Ascending aorta (tissue), 2 donors: ENCODE measurements at places on chromosomes 1 and 21.

DNA sequence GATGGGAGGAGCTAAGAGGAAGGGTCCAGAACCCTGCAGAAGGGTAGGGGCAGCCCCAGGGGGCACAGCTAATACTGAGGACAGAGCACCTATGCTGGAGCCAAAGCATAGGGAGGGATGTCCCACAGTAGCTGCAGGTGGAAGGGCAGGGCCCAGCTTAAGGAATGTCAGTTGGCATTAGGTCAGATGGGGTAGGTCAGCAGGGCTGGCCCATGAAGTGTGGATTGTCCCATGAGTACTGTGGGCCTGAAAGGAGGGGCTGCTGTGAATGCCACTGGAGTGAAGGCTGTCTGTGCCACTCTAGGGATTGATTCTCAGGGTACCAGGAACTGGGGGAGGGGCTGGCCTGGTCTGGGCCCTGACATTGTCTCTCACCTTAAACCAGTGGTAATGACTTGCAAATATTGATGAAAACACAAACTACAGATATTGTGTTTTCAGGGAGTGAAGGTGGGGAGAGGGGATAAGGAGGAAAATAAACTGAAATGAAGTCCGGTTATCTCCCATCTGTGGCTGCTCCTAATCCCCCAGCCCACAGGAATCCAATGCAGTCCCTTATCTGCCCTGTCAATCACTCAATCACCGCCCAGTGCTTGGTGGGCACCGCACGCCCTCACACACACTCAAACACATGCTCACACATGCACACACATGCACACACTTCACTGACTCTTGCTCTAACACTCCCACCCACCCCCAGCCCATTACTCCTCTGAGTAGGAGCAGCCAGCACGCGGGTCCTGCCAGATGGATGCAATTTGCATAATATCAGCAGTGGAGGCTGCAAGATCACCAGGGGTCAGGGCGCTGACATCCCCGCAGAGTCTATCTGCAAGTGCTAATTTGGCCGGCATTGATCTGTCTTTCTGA lies 27.8 kb downstream of the DMAP1 start:
- DNase-seq, result no peak

DNA sequence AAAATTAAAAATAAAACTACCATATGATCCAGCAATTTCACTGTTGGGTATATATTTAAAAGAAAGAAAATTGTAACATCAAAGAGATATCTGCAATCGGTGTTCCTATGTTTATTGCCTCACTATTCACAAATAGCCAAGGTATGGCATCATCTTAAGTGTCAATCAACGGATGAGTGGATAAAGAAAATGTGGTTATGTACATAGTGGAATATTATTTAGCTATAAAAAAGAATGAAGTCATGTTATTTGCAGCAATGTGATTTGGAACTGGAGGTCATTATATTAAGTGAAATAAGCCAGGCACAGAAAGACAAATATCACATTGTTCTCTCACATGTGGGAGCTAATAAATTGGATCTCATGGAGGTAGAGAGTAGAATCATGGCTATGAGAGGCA lies 76.3 kb downstream of the RD3 start:
- DNase-seq, result no peak

- no peak for DNase-seq
Observed at GRCh38 chr1:119286587-119287181, 81.9 kb upstream of the HAO2 start.

GRCh38 chr1:156096640-156097391 lies 14.6 kb upstream of the MEX3A start:
- peak; percentile 96 for DNase-seq

- no peak for DNase-seq
Observed at GRCh38 chr1:39613250-39613649, 26.2 kb downstream of the HEYL start.

DNA sequence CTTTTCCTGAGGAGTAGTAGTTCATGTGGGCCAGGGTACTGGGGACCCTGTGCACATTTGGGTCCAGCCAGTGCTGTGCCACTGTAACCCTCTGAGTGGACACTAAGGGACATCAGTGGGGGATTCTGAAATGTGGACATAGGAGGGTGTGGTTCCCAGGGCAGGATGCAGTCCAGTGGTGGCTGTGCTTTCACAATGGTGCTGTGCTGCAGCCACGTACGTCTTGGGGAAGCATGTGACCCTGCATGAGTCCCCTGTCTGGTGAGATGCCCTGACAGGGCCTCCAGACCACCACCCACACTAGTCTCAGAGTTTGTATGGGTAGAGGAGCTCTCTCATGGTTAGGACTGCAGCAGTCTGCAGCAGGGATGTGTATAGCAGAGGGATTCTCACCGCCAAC lies 37.8 kb upstream of the WNT2B start:
- DNase-seq, result no peak

- no peak for DNase-seq
Observed at GRCh38 chr1:66480162-66480561, 53.8 kb upstream of the SGIP1 start.

- no peak for DNase-seq
Observed at GRCh38 chr1:54580856-54581550, 33.0 kb downstream of the ACOT11 start.

DNA sequence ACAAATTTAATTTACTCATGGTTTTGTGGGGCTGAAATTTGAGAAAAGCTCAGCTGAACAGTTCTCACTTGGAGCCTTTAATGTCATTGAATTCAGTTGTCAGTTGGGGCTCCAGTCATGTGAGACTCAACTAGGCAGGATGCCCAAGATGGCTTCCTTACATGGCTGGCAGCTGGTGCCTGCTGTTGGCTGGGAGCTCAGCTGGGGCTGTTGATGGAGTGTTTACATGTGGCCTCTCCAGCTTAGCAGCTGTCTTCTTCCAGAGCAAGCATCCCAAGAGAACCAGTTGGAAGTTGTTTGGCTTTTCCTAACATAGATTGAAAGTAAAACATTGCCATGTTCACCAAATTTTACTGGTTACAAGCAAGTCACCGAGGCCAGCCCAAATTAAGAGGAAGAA lies 81.8 kb upstream of the KCNA3 start:
- no peak for DNase-seq

DNA sequence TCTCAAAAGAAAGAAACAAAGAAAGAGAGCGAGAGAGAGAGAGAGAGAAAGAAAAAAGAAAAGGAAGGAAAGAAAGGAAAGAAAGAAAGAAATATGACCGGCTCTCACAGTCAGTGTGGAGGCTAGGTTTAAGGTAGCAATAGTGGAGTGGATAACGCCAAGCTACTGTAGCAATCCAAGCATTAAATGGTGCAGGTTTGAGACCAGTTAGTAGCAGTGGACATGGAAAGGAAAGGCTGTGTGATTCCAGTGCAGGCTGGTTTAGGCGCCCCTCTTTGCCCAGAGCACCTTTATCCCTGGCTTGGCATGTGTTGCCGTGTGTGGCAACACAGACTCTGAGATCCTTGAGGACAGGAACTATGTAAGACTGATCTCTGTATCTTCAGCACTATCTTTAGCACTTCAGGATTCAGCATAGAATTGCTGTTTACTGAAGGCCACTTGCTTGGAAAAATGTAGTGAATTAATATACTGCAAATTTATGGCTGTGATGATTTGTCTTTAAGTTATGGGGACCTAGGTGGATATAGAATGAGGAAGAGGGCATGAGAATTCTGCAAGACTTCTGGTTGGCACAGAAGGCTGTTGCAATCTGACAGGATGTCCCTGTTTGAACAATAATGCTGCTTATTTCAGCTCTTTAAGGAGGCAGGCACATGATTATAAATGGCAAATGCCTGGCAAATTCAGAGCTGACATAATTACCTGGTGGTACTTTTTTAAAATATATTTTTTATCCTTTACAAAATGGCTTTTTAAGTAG lies 10.8 kb upstream of the OSBPL9 start:
- no peak for DNase-seq

DNA sequence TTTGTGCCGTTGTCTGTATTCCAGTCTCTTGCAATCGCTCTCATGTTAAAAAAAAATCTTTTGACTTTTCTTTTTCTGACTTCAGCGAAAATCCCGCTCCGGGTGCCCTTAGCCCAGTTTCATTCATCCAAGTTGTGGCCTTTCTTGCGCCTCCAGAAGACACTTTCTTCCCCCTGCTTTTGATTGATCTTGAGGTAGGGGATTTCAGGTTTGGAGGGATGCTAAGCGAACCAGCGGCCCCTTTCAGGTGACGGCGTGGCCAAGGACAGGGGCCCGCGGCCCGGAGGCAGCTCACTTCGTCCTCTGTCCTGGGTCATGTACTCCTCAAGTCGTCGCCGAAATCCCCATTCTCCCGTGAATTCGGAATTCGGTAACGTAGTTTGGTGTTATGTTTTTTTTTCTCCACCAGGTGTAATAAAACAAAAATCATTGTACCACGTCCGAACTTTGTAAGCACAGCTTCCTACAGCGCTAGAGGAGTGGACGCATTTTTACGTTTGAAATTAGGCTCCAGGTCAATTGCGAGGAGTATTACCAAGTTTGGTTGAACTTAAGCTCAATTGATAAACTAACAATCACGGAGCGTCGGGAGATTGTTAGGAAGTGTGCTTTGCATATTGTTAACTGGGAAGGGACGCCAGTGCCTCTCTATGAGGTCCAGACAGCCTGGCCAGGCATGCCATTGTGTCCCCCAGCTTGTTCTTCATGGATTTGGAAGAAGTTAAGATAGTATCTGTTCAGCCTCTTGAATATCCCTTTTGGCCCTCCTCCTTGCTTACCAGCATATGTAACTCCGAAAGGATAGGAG lies 1.1 kb downstream of the MRPS6 start:
- no peak for DNase-seq

GRCh38 chr1:110068646-110069403 lies 1.6 kb downstream of the ALX3 start:
- DNase-seq, result no peak

- no peak for DNase-seq
Observed at GRCh38 chr1:110638058-110638457, 31.9 kb upstream of the KCNA2 start.

- no peak for DNase-seq
Observed at GRCh38 chr1:181423301-181423918, 59.9 kb upstream of the CACNA1E start.

DNA sequence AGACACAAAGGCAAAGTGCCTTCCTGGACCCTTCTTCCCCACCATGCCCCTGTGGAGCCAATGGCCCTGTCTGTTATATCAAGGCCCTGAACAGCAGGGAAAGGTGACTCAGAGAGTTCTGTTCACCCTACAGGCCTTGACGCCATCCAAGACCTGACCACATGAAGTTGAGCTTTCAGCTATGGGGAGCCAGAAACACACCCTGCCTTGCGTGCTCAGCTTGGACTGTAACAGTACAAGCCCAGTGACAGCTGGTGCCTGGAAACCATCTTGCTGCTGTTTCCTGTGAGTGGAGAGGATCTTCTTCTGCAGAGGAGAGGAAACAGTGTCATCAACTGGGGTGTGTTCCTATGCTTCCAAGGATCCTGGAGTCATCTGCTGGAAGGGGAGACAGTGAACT lies 165.0 kb upstream of the IRF2BP2 start:
- no peak for DNase-seq

DNA sequence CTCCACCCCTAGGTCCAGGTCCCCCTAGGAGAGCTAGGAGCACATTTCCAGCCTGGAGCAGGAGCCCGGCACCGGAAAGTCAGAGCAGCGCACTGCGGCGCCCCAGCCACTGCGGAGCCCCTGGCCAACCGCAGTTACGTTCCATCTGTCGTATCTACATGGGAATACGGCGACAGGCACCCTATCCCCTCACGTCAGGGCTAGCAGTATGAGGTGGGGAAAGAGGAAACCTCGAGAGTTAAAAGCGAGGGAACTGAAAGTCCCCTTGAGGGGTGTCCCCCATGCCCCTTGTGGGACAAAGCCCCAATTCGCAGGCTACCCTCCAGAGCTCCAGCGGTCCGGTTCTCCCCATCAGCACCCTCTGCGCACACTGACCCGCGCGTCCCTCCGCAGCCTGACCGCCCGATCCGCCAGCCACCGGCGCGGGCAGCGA lies 995 bp downstream of the COLGALT2 start:
- DNase-seq, result no peak

DNA sequence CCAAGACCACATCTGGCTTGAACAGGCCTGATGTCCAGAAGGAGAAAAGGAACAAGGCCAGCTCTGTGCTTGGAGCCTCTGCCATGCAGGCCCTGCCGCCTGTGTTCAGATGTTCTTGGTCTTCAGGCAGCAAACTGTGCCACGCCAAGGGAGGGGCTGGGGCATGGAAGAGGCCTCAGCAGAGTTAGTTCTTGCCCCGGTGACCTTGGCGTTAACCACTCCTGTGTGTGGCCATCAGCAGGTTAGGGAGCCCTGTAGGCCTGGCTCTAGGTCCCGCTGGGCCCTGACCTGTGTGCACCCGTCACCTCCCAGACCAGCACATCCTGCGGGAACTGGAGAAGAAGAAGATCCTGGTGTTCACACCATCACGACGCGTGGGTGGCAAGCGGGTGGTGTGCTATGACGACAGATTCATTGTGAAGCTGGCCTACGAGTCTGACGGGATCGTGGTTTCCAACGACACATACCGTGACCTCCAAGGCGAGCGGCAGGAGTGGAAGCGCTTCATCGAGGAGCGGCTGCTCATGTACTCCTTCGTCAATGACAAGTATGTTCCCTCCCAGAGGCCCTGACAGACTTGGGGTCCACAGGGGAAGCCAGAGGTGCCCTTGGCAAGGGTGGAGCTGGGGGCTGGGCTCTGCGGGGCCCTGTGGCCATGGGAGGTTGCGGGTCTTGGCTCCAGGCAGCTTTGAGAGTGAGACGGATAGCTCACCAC lies 7.1 kb downstream of the ZC3H12A start:
- no peak for DNase-seq

DNA sequence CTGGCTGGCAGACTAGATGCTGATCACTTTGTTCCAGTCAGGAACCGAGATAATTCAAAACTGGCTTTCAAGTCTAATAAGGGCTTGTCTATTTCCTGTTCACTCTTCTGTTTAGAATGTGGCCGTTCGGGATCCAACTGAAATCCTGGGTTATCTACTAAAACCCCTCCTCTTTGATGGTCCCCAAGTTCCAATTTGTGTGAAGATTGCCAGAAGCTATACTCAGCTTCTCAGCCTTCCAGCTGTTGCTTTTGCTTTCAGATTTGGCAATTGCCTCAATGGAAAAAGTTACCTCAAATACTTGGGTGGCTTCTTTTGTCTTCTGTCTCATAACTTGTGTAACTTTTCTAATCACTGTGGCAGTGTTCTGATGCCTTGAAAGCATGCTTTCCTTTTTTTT lies 43.7 kb downstream of the BTBD8 start:
- no peak for DNase-seq

- no peak for DNase-seq
Observed at GRCh38 chr1:33170351-33171274, 11.2 kb downstream of the TRIM62 start.

DNA sequence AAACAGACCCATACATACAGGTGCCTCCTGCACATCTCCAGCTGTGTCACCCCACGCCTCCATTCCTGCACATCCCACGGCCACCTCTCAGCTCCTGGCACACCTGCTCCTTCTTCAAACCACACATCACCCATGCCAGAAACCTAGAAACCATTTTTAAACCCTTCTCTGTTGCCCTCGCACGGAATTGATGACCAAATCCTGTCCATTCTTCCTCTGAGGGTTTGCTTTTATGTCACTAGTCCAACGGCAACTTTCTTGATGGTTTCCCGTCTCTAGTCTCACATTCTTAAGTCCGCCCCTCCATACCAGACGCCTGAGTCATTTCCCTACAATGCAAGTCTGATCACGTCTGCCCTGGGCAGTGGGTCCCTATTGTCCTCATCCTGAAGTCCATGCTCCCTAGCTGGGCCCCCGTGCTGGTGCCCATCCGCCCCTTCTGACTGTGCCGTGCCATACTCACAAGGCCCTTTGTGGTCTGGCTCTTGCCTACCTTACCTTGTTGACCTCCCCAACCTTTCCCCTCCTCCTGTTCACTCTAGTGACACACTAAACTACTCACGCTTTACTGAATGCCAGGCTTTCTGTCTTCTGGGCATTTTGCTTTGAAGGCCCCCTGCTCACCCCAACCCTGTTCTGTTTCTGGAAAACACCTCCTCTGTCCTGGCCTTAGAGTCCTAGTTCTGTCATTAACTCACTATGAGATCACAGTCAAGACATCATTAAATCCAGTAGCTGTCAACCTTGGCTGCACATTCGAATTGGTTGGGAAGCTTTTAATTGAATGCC lies 17.6 kb downstream of the SLC2A1 start:
- peak; percentile 91 for DNase-seq
